ENCODE measurements at places on chromosomes 11 and 22.
A peak's percentile ranks its signal among the peaks of the same experiment; 100 is the strongest.

GRCh38 chr22:33913188-33913587 is 7.1 kb downstream of the LARGE1 start:
- DNase-seq, result no peak

DNA sequence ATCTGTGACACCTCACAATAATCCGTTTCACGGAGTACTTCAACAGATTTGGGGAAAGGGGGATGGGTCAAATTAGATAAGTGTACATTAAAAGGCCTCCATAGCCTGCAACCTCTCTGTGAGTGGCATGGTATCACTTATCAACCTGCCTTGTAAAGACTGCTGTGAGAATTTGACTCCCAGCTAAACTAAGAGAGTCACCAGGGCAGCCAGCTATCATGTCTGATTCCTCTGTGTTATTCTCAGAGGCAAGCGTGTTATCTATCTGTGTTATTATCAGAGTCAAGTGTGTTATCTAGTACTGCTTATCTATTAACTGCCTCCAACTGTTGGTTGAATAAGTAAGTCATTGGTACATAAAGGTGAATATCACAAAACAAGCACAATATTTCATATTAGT is 4.1 kb upstream of the FAM83F start:
- peak; percentile 55 for DNase-seq

DNA sequence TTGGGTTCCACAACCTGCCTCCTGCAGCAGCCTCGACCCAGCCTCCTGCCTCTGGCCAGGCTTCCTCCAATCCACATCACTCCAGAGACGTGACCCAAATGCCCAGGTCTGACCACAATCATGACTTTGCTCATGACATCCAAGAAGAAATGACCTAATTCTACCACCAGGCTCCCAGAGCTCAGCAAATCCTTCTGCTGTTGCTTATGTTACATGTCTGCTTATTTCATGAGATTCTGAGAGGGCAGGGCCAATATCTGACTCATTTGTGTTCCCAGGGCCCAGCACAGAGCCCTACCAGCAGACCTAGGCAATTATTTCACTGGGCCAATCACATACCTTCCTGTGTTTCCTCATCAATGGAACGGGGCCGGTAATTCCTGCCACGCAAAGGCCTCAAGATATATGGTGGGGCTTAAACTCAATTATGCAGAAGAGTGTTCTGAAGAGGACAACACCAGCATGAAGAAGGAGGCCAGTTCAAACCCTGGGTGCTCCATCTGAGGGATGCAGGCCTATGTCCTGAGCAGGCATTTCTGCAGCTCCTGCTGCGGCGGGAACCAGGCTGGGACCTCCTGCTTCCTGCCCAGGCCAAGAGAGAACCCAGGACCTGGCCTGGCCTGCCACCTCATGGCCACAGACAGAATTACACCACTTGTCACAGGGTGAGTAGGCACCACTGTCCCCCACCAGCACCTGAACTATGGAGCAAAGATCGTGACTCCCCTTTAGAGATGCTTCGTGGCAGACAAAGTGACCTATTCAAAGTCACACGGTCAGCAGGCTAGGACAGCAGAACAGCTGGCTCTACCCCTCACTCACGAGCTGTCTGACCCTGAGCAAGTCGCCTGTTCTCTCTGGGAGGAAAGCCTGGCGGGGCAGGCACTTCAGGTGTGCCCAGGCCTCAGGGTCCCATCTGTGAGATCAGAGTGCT is 5.9 kb downstream of the CENPM start:
- DNase-seq, result peak; percentile 90

- no peak for DNase-seq
Observed at GRCh38 chr11:45093761-45094455, 52.5 kb upstream of the PRDM11 start.

GRCh38 chr11:15468466-15468865 is 353.7 kb downstream of the INSC start:
- DNase-seq, result no peak

GRCh38 chr11:108364159-108364558 is 103.2 kb downstream of the C11orf65 start:
- DNase-seq, result no peak

- DNase-seq, result no peak
Observed at GRCh38 chr22:23234409-23235161, 54.3 kb downstream of the BCR start.

GRCh38 chr22:39179401-39179827 is 26.9 kb upstream of the CBX7 start:
- DNase-seq, result peak; percentile 13

DNA sequence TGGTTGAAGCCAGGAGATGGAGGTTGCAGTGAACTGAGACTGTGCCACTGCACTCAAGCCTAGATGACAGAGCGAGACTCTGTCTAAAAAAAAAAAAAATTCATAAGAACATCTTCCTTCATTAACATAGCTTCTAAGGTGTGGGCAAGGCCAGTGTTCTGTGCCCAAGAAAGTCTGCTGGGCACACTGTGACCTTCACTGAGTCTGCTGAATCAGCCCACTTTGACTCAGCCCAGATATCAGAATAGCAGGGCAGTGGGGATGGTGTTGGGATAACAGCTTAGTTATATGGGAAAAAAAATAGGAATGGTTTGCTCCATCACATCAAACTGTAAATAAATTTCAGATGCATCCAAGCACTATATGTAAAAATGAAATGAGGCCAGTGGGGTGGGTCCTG is 32.4 kb upstream of the XBP1 start:
- DNase-seq, result no peak

DNA sequence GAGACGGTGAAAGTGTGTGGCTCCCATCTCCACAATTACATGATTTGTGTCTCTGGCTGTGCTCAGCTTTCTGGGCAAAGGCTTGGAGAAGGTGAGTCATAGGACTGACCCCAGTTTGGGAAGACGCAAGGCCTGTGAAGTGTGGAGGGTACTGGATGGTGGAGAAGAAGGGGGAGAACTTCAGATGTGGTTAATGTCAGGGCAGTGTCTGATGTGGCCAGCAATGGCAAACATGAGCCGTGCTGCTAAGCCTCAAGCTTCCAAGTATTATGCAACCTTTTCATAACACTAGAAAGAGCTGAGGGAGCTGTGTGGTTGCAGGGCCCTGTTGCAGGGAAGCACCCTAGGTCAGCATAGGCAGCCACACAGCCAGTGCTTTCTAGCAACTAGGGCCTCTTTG is 110.9 kb downstream of the NTM start:
- DNase-seq, result no peak

- DNase-seq, result peak; percentile 79
Observed at GRCh38 chr22:26648528-26649388, 8.6 kb upstream of the MIAT start.

DNA sequence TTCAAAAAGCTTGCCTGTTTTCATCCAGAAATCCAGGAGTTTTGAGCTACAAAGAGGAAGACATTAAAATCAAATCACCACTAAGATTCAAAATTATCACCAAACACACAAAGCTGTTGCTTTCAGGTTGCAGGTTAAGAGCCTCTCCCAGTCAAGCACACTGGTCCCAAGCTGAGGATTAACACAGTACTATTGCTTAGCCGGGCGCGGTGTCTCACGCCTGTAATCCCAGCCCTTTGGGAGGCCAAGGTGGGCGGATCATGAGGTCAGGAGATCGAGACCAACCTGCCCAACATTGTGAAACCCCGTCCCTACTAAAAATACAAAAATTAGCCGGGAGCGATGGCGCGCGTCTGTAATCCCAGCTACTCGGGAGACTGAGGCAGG is 1165.1 kb downstream of the LRRC4C start:
- no peak for DNase-seq

Data from hematopoietic multipotent progenitor cell treated with erythropoietin and hydrocortisone succinate and interleukin-3 and kit ligand, for 4 days (in vitro differentiated cells).